ENCODE measurements at places on chromosomes 5 and 9.

DNA sequence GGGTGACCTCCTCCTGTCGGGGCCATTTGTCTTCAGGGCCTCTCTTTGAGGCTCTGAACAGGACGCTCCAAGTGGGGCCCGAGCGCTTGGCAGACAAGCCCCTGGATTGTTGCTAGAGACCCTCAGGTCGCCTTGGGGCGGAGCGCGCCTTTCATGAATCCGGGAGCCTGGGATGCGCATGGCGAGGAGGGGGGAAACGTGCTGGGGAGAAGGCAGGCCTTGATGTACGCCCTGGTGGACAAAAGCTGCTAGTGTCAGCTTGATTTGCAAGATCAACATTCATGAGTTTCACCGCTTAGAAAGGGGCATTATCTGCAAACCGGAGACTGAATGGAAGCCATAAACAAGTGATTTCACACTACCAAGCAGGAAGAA, 226.3 kb downstream of the SMARCA2 start:
- no peak for DNase-seq

DNA sequence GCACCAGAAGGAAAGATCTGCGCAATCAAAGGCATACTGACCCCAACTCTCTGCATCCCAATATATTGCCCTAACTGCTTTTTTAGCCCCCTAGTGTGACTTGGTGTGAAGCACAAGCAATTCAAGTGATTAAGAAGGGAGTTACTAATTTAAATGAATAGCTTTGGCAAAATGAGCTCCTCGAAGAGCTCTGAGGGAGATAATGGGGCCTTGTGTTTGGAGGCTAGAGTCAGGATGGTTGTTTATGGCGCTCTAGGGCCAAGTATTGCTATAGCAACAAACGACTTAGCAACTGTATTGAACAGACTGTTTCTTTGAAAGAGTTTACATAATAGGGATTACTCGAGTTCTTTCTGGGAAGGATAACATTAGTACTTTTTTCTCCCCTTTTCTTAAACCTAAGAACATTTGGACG, 11.5 kb upstream of the C5orf58 start:
- DNase-seq: no peak

- no peak for DNase-seq
These were observed 55.3 kb downstream of the RANBP17 start for GRCh38 chr5:170917113-170917512.

DNA sequence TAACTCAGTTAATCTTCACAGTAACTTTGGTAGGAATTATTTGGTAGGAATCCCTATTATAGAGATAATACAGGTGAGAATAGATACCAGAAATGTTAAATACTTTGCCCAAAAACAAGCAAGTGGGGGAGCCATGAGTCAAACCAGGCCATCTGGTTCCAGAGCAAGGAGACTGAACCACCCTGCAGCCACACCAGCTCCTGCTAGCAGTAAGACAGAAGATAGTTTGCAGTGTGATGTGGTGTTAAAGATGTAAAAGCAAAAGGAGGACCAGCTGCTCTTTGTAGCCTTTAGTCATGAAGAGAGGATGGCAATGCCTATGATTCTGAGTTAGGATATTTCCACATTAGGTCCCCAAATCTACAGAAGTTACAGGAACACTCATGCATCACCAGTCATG, 101.4 kb downstream of the PRKACG start:
- DNase-seq: no peak

GRCh38 chr5:169911448-169912212, 68.7 kb downstream of the INSYN2B start:
- no peak for DNase-seq

GRCh38 chr9:72586388-72587130, 65.2 kb downstream of the TMC1 start:
- DNase-seq: peak; percentile 80

- DNase-seq: no peak
These were observed 41.1 kb upstream of the TEX48 start for GRCh38 chr9:114722937-114723620.

GRCh38 chr5:65334077-65334476, 147.6 kb downstream of the ADAMTS6 start:
- no peak for DNase-seq

DNA sequence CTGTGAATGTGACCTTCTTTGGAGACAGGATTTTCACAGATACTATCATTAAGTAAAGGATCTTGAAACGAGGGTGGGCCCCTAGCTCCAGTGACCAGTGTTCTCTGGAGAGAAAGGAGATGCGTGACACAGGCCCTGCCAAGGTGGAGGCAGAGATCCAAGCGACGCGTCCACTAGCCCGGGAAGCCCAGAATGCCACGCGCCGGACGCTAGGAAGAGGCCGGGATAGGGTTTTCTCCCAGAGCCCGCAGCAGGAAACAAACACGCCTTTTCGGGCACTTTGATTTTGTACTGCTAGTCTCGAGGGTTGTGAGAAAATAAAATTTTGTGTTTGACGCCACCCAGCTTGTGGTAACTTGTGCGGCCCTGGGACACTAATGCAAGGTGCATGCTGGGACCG, 29.6 kb upstream of the VDAC1 start:
- DNase-seq: no peak

GRCh38 chr9:2963307-2963706, 119.4 kb upstream of the PUM3 start:
- DNase-seq: no peak

DNA sequence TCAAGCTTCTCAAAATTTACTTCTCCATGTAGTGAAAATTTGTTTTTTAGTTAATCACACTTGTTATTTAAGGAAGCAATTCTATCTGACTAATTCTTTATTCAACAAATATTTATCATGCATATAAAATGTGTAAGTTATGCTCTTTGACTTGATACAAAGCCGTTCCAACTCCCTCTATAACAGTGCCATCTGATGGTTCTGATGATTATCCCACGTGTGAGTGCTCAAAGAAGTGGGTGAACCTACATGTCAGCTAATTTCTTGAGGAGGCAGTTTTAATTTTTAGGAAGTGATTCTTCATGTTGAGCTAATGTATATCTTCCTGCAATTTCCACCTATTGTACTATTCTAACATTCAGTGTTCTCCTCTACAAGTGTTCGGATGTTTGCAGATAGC, 88.8 kb upstream of the BRINP1 start:
- DNase-seq: no peak

DNA sequence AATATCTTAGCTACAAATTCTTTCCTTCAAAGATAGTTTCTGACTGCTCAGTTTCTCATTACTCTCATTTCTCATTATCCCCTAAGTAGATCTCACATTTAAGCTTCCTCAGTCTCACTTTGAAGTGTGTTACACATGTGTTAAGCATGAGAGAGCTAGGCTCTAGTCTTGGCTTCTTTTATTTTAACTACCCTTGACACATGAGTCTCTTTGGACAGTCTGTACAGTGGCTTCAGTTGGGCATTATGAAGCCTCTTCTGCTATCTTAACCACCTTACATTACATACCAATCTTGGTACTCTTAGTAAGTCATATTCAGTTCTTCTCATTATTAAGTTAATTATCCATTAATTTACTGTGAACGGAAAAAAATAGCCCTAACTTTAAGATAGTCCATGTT, 232.5 kb downstream of the FBXL17 start:
- DNase-seq: no peak

GRCh38 chr5:93589829-93590215, 6.8 kb downstream of the NR2F1 start:
- no peak for DNase-seq

DNA sequence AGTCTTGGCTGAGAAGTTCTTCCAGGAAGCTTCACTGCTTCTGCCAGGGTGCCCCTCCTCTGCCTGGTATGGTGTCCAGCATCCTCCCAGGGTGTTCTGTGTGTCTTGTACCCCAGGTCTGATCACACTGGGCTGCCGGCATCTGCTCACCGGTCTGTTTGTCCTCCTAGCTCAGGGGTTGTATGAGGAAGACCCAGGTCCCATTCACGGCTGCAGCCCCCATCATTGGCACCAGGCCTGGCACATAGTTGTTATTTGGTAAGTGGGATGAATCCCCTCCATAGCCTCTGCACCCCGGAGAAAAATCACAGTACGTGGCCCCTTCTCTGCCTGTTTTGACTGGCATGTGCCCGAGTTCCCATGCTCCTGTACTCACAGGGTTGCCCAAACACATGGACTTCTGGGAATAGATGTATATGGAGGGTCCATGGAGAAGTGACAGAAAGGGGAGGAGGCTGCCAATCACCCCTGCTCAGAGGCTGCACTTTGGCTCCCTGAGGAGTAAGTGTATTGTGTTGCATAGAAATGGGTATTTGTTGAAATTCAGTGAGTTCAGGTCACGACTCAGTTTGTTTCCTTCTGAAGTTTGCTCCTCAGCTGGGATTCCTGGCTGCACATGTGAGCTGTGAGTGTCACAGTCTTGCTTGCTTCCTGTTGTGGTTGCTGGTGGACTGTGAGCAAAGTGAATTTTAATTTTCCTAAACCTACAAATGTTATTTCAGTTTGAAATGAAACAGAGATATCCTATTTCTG, 96.2 kb downstream of the HSPA4 start:
- no peak for DNase-seq

GRCh38 chr9:110104261-110104809, 103.6 kb downstream of the C9orf152 start:
- no peak for DNase-seq

- no peak for DNase-seq
These were observed 31.2 kb upstream of the NDUFB6 start for GRCh38 chr9:32603914-32604852.

DNA sequence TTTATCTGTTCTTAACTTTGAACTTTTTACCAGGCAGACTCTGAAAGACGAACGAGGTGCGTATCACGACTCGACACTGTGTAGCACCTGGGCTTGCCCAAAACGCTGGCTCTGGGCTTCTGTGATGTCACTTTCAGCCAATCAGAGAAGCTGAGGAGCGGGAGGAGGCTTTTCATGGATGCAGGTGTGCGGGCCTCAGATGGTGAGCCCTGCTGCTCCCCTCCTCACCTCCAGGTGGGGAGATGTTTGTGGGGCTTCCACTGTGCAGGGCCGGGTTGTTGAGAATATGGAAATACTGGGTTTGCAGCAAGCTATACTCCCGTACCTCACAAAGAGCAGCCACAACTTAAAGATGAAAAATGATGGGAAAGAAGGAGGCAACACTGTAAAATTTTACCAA, 246.3 kb downstream of the IRX2 start:
- DNase-seq: no peak

GRCh38 chr5:52804981-52805380, 17.3 kb downstream of the ITGA1 start:
- no peak for DNase-seq

GRCh38 chr5:155091768-155092717, 78.5 kb downstream of the KIF4B start:
- no peak for DNase-seq

DNA sequence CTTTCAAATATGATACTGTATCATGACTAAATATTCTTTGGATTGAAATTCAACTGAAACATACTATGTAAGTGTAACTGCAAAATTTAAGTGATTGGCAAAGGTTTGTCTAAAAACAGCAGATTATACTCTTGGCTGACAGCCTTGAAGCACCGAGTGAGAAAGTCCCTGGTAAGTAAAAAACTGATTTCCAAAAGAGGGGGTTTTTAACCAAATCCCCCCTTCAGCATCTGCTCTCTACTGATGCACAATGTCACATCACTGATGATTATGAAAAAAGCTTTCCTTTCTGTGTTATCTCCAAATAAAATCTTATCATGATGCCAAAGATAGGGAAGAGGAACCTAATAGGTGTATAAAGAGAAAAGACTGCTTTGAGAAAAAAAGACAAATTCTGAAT, 141.0 kb downstream of the MEF2C start:
- no peak for DNase-seq

GRCh38 chr5:177382423-177383029, 1.7 kb upstream of the SLC34A1 start:
- DNase-seq: no peak

DNA sequence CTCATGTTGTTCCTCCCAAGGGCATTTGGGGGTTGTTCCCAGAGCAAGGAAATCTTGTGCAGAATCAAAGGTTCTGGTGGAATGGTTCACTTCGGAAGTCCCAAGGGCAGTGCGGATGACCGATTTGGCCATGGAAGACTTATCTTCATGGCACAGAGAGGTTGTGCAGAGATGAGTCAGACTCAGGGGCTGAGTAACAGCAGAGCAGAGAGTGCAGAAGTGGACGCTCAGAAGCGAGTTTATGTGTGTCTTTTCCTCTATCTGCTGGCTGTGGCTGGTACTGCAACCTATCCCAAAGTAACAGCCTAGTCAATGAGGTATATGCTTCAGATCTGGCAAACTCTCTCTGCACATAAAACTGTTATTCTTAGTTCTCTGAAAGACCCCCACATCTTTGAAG, 118.1 kb downstream of the DPYSL3 start:
- DNase-seq: peak; percentile 8

GRCh38 chr9:112599732-112600131, 113.1 kb downstream of the KIAA1958 start:
- DNase-seq: no peak

DNA sequence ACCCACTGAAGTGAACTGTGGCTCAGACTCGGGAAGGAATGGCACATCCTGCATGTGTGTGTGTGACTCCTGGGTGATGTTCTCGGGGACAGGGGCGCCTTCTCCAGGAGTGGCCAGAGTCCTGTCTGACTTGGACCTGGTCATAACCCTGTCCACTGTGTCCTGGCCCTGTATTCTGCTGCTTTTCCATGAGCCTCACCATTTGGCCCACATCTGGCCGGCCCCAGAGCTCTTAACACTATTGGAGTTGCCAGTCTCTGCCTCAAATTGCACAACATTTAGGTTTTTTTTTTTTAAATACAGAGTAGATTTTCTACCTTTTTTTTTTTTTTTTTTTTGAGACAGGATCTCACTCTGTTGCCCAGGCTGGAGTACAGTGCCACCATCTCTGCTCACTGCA, 278.3 kb upstream of the TUT7 start:
- DNase-seq: no peak

- no peak for DNase-seq
These were observed 67.5 kb upstream of the ERCC6L2 start for GRCh38 chr9:95808011-95808410.

DNA sequence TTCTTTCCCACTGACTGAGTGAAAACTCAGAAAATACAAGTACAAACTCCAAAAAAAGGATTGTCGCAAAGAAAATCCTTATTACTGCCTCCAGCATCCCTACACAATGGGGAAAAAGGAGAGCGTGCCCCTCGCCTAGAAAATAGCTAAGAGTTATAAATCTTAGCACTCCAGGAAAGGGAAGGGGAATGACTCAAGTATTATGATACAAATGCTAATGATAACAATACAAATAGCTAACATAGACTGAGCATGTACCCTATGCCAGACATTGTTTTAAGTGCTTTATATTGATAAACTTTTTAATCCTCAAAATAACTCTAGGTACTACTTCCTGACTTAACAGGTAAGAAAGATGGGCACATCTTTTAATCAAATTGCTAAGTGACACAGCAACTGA, 70.8 kb upstream of the VCAN start:
- DNase-seq: no peak

Measured in activated CD4-positive, alpha-beta T cell treated with anti-CD3 and anti-CD28 coated beads, Interleukin-2, amount 50 U/mL, for 16 hours (primary cell).